Kidney epithelial cell (primary cell): ENCODE measurements at places on chromosomes 5 and 9.

- DNase-seq: peak; percentile 80
Observed at GRCh38 chr5:150904479-150905311, at the start of gene ZNF300. ZNF300 (minus strand) TSS chr5:150904980; CDS start chr5:150903155, 1,825 bp downstream.

GRCh38 chr5:78503958-78504653, 143.7 kb downstream of the SCAMP1 start:
- DNase-seq: no peak

DNA sequence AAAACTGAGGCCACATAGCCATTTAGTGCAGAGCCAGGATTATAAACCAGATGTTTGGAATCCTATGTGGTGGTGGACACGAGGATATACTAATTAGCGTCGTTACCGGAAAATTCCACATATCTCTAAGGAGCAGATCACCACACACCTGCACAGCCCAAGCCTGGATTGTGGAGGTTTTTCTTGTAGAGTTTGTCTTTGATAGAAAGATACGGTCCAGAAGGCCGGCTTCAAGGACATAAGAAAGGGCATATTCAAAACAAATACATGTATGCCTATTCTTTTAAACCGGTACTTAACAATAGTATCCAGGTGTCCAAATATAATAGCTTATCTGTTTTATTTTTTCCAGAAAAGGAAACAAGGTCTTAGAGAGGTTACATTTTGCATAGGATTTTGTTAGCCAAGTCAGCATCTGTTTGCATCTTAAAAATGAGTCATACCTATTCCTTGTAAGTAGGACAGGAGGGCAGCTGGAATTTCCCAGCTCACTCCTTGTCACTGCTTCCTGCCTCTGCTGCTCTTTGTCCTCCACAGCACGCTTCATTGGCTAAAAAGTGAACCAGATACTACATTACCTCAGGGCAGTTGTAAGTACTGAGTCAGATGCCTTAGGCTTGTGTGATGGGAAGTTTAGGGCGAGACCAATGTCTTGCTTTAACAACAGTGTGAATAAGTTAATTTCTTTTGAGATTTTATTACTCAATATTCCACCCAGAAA, 3.6 kb downstream of the TMC1 start:
- DNase-seq: peak; percentile 100

DNA sequence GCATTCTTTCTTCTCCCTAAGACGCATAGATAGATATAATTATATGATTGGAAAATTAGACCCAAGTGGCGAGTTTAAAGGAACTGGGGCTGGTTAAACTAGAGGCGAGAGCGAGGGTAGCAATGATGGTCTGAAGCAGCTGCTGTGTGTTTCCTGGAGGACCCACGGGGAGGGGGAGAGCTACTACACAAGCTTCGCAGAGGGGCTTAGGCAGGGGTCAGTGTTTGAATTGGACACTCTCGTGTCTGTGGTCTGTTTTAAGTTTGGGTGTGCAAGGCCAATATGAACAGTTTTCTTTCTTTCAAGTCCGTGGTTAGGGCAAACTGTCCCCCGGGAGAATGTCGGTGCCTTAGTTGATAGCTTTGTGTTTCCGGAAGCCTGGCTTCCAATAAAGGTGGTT, 43.1 kb downstream of the PDZD2 start:
- no peak for DNase-seq

- DNase-seq: no peak
Observed at GRCh38 chr9:111106202-111106601, 67.9 kb upstream of the LPAR1 start.

DNA sequence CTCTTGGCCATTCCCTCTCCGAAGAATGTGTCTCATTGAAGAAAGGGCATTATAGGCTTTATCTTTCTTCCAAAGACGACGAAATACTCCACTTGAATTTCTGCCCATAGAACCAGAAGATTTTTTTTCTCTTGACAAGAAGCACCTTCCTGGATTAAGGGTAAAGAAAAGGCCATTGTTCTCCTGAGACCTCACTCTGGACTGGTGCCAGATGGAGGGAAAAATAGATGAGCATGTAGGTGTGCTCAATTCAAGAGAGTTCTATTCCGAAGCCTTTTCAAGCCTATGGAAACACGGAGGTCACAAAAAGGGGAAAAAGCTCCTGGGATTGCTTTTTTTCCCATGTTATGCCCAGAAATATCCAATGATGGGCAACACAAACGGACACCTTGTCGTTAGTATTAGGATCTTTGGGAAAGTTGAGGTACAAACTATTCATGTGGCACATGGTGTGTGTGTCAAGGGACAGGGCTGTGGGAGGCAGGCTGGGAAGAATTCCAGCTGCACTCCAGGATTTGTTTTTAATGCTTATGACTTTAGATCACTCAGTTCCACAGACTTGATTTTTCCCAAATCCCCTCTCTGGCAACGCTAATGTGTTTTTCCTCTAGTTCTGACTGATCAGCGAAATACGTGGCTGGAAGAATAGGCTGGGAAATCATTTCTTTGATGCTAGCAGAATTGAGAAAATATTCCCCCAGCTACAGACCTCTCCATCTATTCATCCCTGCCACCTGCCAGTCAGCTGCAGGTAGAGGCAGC, 89.9 kb downstream of the SIL1 start:
- DNase-seq: no peak

DNA sequence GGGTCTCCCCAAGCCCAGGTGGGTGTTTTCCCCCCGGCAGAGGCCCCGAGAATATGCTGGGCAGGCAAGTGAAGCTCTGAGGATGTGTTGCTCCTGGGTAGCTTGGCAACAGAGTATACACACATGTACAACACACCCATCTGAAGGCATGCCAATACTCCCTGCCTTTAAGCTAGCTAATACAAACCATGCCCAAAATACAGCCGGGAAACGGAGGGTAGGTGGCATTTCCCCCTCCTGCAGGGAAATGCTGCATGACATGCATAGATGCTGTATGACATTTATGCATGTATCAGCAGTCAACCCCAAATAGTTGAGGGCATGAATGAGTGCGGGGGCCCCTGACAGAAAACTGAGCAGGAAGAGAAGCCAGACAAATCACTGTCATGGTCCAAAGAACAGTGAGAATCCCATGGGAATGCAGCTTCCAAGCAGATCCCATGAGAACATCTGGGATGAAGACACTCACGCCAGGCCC, 614.1 kb downstream of the EBF1 start:
- peak; percentile 55 for DNase-seq

DNA sequence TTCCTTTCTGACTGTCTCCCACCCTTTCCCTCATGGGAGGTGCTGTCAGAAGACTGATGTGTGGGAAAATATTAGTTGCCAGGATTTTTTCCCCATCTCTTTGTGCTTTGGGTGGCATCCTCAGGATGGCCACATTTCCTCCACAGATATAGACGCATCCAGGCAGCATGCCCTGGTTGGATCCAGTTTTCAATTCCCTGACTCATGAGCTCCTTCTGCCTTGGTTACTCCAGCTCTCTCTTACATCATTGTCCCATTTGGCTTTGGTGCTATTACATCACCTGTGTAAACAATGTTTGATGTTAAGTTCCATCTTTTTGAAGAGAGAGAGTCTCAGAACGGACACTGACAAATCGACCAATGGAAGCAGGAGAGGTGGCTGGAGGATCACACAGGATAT, 302.5 kb downstream of the CDH18 start:
- DNase-seq: no peak

DNA sequence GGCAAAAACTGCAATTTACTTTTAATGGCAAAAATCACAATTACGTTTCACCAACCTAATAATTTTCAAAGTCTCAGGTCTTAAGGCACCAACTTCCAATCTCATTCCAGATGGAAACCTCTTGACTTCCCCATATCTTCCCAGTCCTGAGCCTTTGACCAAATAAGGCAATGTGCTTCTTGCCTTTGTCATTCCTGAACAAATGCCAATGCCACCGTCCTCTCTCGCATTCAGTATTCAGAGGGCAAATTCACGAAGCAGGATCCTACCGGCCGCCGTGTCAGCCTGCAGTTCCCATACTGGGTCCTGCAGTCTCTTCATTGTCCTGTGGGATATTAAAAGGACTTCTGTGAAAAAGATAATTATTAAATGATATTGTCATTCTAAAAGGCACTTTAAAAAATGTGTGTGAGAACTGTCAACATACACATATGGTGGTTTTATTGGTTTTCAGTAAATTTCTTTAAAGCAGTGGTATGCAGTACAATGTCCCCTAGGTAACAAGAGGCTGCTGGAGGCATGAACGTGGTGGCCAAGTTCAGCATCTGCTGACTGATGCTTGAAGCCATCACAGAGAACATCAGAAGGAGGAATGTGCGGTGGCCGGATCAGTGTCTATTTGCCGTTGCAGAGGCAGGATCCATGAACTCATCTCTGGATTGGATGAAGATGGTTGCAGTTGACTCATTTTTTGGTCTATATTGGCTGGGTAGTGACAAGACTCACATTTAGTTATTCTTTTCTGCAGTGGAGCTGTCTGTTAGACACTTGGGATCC, 101.4 kb upstream of the IRX4 start:
- DNase-seq: no peak

- DNase-seq: no peak
Observed at GRCh38 chr5:145158730-145159129, 676.4 kb downstream of the PRELID2 start.

DNA sequence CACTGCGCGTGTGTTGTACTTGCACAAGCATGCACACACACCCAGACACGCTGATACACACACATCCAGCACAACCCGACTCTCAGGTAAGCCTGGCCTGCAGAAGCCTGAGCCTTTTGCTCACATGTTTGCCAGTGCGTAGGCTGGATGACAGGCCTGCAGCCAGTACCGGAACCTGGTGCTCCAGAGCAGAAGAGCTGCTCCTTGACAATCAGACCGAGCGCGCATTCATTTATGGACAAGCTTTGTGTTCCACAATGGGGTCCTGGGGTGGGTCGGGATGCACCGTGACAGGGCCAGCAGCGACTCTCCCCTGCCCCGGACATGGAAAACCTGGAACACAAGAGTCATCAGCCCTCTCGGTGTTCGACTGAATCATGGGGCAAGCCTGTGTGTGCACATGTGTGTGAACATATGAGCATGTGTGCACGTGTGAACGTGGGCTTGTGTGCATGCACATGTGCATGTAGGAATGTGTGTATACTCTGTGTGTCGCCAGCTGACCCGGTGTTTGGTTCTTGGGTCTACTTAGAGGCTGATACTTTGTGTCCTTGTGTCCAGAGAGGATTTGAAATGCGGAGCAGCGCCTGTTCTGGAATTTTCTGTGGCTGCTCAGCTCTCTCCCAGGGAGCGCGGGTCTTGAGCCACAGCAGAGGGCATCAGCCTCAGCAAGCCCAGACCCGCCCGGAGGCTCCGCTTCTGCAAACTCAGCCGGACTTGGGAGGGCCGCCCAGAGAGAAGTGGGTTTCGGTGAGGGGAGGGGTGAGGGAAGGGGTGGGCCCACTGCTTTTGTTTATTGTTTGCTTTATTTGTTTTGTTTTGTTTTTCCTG, 32.2 kb downstream of the IRX4 start:
- no peak for DNase-seq

DNA sequence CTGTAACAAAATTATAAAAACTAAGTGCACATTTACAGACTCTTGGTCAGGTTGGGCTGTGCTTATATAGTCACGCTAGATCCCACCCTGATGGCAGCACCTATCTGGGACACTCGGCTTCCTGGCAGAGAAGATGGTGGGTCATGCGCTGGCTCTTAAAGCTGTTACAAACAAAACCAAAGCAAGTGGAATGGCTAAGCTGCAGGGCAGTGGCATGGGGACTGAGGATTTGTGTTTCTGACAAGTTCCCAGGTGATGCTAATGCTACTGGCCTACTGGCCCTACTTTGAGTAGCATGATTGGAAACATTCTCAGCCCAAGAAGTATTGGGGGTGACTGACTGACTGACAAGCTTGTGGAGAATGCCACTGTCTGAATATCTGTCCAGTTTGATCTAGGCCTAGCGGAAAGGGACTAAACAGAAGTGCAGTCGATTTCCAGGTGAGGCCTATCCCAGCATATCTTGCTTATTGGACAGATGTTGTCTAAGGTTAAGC, 8.3 kb downstream of the BTF3 start:
- DNase-seq: no peak

- DNase-seq: no peak
Observed at GRCh38 chr9:700365-701282, 140.9 kb upstream of the DMRT1 start.

DNA sequence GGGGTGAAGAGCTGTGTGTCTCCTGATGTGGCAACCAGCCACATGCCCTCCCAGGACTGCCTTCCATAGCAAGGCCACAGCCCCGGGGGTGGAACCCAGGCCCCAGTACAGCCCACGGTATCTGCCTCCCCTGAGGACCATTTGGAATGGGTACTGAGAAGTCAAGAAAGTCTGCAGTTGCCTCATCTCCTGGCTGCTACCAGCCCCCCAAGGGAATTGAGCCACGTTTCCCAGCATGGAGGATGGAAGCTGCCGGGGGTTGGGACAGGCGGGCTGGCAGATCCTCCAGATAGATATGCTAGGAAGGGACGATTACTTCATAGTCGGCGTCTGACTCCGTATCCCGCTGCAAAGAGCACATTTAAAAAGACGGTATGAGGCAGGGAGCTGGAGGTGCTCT, 5.5 kb upstream of the DMRT2 start:
- DNase-seq: no peak

GRCh38 chr5:139462586-139463276, at the start of gene ECSCR:
ECSCR (minus strand) TSS chr5:139462743; CDS start chr5:139462670, 73 bp downstream.
- DNase-seq: no peak

GRCh38 chr5:6106756-6107155, 271.6 kb downstream of the MED10 start:
- DNase-seq: no peak

GRCh38 chr5:98425640-98426039, 347.8 kb upstream of the RGMB start:
- DNase-seq: no peak

DNA sequence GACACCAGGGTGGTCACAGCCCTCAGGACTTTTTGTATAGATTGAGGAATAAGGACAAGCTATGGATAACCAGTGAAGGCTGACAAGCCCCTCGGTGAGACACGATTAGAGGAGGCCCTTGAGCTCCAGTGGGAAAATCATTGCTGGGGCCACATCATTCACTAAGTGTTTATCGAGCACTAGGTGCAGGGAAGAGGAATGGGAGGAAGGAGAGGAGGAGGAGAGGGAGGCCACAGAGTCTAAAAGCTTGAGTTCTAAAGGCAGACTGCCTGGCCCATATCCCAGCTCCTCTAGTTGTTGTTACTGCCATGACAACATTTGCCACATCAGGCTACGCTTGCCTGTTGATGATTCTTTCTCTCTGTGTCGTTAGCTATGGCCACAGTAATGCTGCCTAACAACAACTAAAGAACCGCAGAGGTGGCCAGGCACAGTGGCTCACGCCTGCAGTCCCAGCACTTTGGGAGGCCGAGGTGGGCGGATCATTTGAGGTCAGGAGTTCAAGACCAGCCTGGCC, 37.6 kb downstream of the NKX2-5 start:
- no peak for DNase-seq
